NCI-H748 treated with DMSO at 0.1 percent for 48 hours (cell line): ENCODE measurements at places on chromosomes 2 and 18.

- DNase-seq = no peak
Measured at GRCh38 chr2:189803431-189803830, 19.2 kb downstream of the PMS1 start.

DNA sequence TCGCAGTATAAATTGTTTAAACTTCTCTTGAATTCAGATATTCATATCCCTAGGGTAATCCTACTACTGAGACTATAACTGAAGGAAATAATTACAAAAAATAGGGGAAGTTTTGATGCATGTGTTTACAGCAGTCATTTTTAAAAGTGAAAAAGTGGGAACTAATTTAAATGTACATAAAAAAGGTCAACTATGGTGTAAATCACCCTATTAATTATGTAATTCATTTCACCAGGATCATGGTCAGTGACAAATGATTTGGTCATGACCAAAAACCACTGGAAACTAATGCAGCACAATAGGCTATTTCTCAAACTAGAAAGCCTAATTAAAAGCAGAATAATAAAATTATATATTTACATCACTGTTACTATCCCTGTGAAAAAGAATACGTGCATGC, 5.0 kb upstream of the CNGA3 start:
- DNase-seq = no peak

GRCh38 chr2:112809112-112809511, 24.8 kb upstream of the IL1A start:
- no peak for DNase-seq

DNA sequence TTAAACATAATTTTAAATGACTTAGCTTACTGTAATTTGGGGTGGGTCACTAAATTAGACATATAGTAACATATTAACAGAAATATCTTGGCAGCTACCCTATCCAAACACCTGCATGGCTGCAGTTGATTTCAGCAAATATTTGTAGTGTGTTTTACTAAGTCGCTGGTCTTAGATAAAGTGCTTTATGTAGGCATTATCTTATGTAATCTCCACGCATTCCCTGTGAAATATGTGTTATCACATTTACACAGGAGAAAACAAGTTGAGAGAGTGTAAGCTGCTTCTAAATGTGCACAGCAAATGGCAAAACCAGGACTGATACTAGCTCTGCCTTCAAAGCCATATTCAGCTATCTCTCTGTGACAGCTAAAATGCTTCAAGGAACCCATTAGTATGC, 72.0 kb downstream of the NYAP2 start:
- peak; percentile 37 for DNase-seq

GRCh38 chr2:70889716-70890037, 46.0 kb upstream of the ATP6V1B1 start:
- DNase-seq = no peak

DNA sequence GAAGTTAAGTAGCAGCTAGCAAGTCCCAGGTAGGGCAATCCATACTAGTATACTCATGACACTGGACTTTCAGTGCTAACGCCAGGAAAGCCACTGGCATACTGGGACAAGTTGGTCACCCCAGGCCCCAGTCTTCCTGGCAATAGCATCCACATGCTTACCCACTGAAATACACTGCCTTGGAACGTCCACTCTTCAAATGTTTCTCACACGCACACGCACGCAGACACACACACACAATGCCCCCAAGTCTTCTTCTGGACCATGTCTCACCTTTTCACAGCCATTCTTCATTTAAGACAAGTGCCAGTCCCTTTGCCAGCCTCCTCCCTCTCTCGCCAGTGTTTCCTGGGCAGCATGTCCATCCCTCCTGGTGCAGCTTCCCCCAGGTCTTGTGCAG, 8.7 kb upstream of the TEX261 start:
- no peak for DNase-seq

DNA sequence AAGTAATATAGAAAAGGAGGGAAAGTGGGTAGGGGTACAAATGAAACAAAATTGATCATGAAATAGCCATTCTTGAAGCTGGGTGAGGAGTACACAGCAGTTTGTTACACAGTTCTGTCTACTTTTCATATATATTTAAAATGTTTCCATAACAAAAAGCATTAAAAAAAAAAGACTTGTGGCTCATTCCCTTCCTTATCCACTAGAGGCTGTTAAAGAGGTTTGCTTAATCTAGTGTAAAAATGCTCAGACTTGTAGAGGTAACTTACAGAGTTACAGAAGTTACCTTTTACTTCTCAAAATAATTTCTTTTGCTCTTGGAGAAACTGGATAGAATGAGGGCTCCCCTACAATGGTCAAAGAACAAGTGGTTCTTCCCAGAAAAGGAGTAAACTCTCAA, 8.1 kb upstream of the WIPF1 start:
- no peak for DNase-seq

DNA sequence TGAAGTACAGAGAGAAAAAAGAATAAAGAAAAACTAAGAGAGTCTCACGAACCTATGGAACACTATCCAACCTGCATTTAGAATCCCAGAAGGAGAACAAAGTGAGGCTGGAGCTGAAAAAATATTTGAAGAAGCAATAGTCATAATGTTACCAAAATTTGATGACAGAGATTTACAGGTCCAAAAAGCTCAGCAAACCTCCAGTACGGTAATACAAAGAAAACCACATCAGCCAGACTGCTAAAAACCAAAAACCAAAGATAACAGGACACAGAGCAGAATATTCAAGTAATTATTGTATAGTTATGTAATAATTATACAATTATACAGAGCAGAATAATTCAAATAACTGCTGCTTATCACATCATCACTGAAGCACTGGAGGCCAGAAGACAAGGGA, 23.7 kb downstream of the ATL2 start:
- DNase-seq = no peak

DNA sequence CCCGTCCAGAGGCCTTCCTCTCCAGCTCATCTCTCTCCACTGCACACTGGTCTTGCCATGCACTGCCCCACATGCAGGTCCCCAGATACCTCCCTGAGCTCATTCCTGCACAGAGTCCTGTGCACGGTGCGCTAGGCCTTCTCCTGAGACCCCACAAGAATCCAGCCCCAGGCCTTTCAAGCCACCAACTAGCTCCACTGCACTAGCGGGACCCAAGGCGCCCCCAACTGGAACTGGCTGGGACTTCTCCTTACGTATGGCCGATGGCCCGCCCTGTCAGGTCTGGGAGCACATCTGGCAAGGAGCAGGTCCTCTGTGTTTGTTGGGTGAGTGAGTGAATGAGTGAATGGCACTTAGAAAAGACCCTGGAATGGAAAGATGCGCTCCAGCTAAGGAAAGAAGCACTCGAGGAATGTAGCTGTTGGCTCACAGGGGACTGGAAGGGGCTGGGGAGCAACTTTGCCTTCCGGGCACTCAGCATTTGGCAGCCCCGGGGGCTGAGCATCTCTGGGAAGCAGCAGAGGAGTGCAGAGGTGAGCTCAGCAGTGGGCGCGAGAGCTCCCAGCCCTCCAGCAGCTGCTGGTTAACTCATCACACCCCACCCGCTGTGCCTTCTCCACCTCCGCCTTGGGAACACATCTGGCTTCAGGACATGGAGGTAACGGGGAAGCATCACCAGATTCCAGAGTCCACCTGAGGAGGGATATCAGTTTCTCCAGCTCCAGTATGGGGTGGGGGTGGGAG, 223.1 kb downstream of the GLI2 start:
- no peak for DNase-seq

DNA sequence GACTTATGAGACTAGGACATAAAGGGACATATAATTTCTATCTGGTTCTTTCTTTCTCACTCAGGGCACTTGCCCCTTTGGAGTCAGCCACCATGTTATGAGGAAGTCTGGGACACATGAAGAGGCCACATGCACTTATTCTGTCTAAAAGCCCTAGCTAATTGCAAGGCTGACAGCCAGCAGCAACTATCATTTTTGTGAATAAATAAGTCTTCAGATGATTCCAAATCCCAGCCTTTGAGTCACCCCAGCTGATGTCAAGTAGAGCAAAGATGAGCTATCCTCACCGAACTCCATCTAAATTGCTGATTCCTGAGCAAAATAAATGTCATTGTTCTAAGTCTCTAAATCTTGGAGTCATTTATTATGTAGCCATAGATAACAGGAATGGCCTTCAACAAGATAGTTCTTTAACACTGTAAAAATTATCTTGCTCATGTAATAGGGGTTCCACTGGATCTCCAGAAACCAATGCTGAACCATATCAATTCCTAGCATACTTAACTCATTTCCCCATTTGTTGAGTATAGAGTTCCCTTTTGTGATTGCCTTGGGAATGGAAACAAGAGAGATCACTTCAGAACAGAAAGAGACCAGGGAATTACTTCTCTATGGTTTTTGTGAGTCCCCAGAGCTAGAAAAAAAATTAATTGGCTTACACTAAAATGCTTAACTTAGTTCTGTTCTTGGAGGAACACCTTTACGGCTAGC, 50.6 kb upstream of the FN1 start:
- DNase-seq = no peak

GRCh38 chr2:181073896-181074295, 93.5 kb downstream of the UBE2E3 start:
- DNase-seq = no peak

- no peak for DNase-seq
Measured at GRCh38 chr2:128488434-128488833, 169.8 kb upstream of the HS6ST1 start.

DNA sequence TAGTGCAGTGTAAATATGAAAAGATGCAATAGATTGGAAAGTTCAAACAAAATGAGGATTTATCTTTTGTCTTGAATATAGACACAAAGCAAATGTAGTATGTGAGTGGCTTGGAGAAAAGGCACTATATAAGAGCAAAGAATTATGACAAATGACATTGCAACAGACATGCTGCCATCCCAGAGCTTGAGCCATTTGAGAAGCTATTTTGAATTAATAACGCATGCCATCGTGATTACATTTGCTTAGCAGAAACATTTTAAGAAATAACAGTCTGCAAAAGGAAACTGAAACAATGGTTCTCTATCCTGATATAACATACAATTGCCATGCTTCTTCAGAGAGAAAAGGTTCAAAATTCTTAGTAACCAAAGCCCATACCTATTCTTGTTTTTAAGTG, 677.1 kb downstream of the ZEB2 start:
- DNase-seq = no peak

GRCh38 chr2:54122939-54123338, 7.5 kb downstream of the ACYP2 start:
- DNase-seq = no peak

DNA sequence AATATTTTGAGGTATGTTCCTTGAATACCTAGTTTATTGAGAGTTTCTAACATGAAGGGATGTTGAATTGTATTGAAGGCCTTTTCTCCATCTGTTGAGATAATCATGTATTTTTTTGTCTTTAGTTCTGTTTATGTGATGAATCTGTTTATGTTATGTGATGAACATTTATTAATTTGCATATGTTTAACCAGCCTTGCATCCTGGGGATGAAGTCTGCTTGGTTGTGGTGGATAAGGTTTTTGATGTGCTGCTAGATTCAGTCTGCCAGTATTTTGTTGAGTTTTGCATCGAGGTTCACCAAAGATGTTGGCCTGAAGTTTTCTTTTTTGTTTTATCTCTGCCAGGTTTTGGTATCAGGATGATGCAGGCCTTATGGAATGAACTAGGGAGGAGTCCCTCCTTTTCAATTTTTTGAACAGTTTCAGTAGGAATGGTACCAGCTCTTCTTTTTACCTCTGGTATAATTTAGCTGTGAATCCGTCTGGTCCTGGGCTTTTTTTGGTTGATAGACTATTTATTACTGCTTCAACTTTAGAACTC, 71.9 kb downstream of the EPC2 start:
- DNase-seq = no peak

DNA sequence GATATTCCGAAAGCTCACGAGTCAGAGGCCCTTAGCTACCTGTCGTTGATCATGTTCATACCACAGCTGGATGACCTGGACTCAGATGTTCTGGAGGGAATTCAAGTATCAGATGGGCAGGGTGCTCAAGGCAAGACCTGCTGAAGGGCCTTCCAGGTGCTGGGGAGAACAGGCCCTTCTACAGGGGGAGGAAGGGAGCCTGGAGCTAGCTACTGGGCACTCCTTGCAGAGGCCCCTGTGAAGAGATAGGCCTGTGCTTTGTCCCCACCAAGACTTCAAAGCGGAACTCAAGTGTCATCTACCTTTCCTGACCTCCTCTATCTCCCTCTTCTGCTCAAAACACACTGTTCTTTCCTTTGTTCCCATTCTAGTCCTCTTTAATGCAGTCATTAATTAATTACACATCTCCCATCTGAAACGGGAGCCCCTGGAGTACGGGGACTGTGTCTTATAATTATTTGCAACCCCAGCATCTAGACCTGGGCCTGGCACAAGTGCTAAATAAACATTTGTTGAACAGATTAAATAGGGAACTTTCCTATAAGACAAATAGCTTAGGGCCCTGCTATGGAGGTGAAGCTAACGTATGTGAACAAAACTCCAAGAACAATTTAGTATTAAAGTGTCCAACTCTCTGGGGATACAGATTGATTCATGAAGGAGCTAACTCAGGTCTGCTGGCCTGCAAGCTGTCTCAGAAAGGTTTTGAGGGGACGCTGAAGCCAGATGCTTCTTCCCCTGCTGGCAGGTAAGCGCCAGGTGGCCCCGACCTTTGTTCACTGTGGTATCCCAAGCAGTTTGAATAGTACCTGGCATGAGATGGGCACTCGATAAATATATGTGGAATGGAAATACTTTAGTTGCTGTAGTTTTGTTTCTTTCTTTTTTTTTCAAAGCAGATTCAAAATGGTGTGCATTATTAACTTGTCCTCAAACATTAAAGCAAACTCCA, 22.0 kb downstream of the RHOB start:
- no peak for DNase-seq

GRCh38 chr18:63247926-63248325, 71.6 kb downstream of the BCL2 start:
- no peak for DNase-seq

- DNase-seq = no peak
Measured at GRCh38 chr2:230779126-230779525, 66.5 kb downstream of the CAB39 start.

DNA sequence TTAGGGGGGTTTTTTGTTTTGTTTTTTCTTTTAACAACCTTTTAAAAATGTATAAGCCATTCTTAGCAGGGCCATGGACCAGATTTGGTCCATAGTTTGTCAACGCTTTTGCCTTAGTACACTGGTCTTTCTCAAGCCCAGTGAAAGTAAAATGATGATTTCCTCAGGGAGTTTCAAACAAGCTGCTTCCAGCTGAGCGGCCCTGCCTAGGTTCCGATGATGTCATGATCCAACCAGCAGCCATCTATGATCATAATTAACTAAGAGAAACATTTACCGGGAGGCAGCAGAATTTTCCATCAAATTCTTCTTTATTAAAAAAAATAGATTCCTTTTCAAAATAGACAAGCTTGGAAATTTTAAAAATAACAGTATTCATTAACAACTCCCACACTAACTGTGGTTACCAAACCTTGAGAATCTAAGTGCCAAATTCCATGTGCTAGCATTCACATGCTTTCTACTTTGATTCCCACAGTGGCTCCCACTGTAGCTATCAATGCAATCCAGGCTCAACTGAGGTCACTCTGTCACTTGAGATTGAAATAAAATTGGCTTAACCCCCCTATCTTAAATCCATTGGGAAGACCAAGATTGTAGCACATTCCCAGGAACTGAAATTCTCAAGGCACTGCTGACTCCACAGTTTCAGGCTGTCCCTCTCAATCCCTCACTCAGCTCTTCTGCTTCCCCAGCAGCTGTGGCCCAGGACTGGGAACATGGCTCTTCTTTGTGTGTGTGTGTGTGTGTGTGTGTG, 148.9 kb downstream of the RNF152 start:
- no peak for DNase-seq

GRCh38 chr2:191351921-191352320, 106.7 kb downstream of the MYO1B start:
- DNase-seq = no peak

GRCh38 chr2:12054956-12055618, 308.7 kb downstream of the LPIN1 start:
- DNase-seq = no peak

- DNase-seq = peak; percentile 6
Measured at GRCh38 chr2:86747711-86748639, 27.9 kb downstream of the RMND5A start.

GRCh38 chr2:65130664-65131175, 814 bp upstream of the RAB1A start:
- no peak for DNase-seq
